ENCODE measurements at places on chromosomes 1 and 21.

GRCh38 chr1:3000671-3001470 lies 20.4 kb upstream of the ACTRT2 start:
- no peak for DNase-seq

GRCh38 chr1:69433073-69433472 lies 134.6 kb upstream of the LRRC7 start:
- DNase-seq: no peak

GRCh38 chr21:45341261-45341660 lies 53.6 kb upstream of the POFUT2 start:
- no peak for DNase-seq

- no peak for DNase-seq
These were observed 16.3 kb upstream of the H3-3A start for GRCh38 chr1:226046240-226046639.

- no peak for DNase-seq
These were observed 32.7 kb downstream of the XCL1 start for GRCh38 chr1:168608796-168609715.

- DNase-seq: no peak
These were observed 548.5 kb upstream of the NEGR1 start for GRCh38 chr1:72830606-72831390.

DNA sequence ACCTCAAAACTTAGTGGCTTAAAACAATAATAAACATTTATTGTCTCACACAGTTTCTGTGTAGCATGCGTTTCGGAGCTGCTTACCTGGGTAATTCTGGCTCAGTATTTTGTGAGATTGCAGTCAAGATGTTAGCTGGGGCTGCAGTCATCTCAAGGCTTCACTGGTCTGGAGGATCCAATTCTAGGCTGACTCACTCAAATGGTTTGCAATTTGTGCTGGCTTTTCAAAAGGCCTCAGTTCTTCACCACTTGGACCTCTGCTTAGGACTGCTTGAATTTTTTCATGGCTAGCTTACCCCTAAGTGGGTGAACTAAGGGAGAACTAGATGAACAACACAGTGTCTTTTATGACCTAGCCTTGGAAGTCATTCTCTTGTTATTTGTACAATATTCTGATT lies 21.0 kb downstream of the XPR1 start:
- DNase-seq: no peak

GRCh38 chr1:222105393-222105737 lies 363.5 kb upstream of the DUSP10 start:
- DNase-seq: no peak

GRCh38 chr1:69410893-69411292 lies 156.8 kb upstream of the LRRC7 start:
- DNase-seq: no peak

DNA sequence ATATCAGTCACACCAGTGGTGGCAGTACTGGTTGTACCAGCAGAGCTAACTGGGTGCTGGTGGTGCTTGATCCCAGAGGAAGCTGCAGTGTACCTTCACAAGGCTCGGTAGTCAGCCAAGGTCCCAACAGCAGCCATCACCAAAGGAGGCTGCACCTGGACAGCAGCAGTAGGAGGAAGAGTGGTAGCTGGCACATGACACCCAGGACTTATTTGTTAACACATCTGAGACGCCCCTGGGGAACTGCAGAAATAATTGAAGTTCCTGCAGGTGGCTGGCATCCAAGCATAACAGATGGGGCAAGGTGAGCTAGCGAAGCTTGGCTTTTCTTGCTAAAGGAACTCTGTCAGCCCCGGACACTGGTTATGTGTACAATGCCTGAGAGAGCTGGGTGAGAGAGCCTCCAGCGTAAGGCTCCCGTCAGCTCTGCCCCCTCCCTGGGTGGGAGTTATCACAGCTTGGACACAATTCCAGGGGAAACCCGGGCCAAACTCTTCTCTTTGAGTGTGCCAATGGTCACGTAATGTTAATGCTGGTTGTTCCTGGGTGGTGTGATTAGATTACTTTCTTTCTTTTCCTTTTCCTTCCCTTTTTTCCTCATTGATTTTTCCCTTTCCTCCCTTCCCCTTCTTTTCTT lies 29.1 kb upstream of the PARP1 start:
- no peak for DNase-seq

DNA sequence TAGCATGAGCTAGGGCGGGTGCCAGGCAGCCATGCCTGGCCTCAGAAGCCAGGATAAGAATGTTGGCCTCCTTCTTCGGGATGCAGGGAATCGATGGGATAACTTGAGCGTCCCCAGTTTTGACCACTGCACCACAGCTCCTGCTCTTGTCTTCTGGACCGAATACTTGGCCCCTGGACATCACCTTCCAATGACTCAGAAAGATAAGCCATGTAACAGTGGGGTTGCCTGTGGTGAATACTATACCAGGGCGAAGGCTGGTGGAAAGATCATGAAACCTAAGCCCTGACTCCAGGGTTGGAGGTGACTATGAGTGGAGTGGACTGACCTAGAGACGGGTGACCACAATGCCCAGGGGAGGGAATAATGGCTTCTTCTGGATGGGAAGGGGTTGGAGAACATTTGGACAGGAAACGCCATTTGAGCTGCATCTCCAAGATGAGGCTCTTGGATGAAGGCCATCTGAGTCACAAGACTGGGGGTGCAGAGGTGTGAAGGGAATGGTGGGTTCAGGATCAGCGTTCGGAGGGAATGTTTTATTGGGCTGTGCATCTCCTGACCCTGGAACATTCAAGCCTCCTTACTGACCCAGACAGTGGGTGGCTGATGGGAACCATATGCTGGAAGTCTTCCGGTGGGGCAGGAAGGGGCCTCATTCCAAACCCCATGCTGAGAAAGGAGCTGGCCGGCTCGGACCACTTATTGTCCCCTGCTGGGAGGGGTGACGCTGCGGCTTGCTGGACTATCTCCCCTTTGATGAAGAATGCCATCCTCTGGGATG lies 18.5 kb upstream of the KCNE2 start:
- no peak for DNase-seq

- no peak for DNase-seq
These were observed 234.1 kb downstream of the SDCCAG8 start for GRCh38 chr1:243489681-243490546.

GRCh38 chr1:64039390-64039926 lies 164.0 kb upstream of the UBE2U start:
- no peak for DNase-seq

- no peak for DNase-seq
These were observed 103.9 kb downstream of the TGFBR3 start for GRCh38 chr1:91781901-91782622.

DNA sequence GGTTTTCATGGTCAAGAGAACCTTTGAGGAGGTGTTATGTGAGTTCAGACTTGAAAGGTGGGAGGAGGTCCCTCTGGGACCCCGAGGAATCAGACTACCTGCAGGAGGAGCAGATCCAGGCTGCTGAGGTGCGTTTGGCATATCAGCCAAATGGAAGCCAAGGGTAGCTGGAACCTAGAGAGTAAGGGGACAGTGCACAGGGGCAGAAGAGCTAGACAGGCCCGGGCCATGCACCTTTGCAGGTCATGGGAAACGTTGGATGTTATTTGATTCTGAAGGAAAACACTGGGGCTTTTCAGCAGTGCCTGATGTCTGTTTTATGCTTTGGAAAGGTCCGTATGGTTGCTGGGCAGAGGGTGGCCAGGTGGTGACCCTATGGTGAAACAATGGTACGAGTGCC lies 169.2 kb downstream of the PGBD5 start:
- DNase-seq: no peak

DNA sequence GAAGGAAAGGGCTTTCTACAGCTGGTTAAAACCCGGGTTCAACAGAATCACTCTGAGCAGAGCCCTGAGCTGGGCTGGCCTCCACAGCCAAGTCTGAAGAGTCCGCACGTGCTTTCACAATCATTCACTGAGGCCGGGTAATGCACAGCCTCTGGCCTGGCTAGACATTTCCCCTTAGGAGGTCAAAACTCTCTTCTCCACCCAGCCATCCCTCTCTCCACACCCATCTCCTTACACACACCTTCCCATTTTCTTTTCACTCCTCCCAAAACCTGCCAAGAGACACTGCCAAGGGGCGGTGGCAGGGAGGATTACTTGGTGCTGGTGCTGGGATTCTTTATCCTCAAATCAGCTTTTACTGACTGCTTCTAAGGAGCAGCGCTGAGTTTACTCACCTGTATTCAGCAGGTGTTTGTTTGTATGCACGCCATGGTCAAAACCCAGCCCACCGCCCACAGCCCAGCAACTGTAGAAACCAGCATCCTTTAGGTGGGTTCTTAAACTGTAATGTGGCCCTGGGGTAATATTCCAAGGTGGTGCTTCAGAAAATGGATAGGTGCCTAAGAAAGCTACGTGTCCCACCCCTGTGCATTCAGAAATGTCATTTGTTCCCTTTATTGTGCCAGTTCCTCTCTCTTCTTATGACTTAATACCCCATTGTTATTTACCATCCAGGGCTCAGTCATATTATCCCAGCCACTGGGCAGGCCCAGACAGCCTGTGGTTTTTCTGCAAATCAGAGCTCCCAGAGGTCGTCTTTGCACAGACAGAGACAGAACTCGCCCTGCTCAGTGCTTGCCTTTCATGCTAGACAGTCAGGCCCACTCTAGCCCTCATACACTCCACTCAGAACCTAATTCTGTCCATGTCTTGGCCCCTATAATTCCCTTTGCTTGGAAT lies 80.2 kb downstream of the ADSS2 start:
- DNase-seq: no peak

- DNase-seq: no peak
These were observed 25.3 kb downstream of the RRAGC start for GRCh38 chr1:38834221-38834782.

DNA sequence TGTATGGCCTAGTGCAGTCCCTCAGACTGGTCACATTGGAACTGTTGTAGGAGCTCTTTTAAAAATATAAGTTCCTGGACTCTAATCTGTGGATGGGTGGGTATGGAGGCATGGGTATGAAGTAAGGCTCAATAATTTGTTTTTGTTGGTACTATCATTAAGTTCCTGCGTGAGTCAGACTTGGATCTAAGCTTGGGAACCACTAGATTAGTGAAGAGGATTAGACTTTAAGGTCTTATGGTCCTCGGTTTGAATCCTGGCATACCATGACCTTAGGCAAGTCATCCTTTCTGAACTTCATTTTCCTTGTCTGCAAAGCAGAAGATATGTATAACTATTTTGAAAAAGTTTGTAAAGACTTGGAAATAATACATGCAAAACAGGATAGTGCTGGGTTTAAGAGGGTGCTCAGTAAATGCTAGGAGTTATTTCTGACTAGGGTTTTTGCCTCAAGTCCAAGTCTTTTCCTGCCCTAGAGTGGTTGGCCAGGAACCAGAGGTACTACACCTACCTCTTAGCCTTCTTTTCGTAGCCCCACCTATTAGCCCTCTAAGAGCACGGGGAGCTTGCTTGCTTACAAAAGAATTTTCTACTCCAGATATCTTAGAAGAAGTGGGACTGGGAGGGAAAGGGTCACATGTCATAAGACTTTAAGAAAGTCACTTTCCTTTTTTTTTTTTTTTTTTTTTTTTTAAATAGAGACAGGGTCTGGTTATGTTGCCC lies 38.6 kb upstream of the METTL18 start:
- no peak for DNase-seq

DNA sequence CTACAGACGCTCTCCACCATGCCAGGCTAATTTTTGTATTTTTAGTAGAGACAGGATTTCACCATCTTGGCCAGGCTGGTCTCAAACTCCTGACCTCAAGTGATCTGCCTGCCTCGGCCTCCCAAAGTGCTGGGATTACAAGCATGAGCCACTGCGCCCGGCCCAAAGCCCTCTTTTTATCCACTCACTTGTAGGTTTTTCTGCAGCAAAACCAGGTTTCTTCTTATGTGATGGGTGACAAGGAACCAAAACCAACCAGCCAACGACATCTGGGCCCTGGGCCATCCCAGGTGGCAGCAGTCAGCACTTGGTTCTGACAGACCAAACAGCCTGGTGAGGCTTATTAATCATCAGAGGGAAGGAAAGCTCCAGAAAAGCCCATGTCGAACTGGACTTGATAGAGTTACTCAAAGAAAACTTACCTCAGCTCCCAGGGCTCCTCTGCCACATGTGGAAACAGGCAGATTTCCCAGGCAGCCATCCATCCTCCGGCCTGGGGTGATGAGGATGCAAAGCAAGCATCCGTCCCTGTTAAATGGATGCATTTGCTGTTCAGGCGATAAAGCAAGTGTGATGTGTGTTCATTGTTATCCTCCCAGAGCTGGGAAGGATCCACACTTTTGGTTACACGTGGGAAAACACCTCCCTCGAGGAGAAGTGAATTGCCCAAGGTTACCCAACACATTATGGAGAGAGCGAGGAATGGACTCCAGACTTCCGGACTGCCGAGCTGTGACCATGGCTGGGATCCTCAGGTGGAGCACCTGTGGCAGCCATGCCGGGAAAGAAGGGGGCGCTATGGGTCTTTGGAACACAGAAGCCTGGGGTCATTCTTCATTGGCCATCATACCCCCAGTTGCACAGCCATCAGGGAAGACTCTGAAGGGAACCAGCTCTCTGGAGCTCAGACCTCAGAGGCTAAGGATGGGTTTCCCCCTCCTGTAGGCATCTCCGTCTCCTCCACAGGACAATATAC lies 118.8 kb downstream of the HUNK start:
- no peak for DNase-seq

DNA sequence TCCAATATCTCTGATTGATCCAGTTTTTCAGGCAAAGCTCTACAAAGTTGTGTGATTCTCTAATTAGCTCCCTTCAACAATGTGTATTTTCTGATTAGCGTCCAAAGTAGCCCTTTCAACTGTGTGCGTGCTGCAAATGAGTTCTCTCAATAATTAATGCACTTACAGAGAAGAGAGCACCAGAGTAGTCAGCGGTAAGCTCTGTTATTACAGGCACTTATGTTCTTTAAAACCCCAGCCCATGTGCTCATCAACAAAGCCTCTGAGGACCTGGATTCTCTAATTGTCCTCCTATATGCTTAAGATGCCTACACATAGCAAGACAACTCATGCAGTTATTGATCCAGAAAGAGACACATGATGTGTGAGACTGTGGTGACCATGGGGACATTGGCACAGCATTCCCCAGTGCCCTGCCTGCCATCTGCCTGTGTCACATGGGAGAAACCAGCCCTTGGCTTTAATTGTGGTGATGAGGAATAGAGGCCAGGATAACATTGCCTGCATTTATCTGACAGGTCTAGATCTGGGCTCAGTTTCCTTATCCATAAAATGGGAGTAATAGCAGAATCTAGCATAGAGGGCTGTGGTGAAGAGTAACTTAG lies 151.7 kb downstream of the PCP4 start:
- DNase-seq: no peak

DNA sequence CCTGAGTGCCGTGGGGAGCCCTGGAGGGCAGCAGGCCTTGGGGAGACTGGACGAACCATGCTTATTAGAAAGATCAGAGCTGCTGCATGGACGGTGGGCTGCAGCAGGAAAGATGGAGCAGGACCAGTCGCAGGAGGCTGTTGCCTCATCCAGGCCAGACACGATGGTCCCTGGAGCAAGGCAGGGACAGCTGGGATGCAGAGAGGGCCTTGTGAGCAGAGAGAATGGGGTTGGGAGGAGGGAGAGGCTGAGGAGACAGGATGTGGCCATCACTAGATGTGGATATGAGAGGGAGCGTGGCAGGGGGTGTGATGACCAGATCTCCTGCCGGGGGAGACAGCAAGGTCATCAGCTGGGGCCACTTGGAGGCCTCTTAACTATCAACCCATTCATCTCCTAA lies 727.6 kb downstream of the PTPRU start:
- DNase-seq: no peak

GRCh38 chr1:115706587-115707425 lies 61.7 kb downstream of the CASQ2 start:
- peak; percentile 40 for DNase-seq

All from T-helper 1 cell (primary cell).